H9 (cell line): ENCODE measurements at places on chromosomes 4 and X.

DNA sequence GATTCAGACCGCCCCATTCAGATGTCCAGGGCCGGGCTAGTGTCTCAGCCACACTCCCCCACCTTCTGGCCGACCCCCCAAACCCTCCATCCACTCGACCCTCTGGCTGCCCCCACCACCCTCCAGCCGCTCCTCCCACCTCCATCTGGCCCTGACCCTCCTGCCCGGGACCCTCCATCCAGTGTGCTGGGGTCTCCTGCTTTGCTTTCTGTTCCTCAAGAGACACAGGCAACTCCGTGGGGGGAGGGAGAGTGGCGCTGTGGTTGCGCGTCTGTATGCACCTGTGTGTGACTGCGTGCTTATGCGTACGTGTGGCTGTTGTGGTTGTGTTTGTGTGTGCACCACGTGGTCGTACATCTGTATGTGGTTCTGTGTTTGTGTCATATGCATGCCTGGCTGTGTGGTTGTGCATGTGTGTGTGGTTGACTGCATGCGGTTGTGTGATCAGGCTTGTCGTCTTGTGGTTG lies 33.3 kb downstream of the CPLX1 start:
- no peak for DNase-seq

DNA sequence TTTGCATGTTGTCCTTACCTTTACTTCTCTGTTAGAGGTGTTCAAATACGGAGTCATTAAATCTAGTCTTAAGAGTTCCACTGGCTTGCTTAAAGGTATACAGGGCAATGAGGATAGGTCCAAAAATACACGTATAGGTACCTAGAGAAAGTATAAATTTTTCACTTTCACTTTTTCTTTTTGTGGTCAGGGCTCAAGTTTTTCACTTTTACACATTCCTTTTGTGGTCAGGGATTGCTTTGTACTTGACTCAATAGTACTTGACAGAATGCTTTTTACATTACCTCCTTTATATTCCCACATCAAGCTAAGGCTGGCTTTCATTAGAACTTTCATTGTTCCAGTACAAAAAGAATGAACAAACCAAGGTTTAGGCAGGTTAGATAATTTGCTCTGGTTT lies 21.7 kb downstream of the TMEM184C start:
- no peak for DNase-seq

- DNase-seq, result no peak
Observed at GRCh38 chr4:108111781-108112180, 57.0 kb downstream of the LEF1 start.

DNA sequence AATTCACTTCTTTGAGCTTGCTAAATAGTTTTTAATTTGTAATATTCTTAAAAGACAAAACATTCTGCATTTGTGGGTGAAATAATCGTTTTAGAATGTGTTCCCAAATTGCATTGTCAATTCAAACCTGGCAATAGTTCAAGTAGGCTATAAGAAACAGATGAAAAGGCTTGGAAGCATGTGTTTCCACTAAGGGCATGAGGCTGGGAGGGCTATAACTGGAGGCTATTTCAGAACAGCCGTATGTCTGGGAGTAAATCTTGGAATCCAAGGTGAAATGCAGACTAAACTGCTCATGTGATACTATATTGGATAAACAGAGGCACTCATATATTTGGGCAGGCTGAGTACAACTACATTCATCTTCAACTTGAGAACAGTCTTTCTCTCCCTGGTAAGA lies 117.4 kb upstream of the GRPR start:
- no peak for DNase-seq

DNA sequence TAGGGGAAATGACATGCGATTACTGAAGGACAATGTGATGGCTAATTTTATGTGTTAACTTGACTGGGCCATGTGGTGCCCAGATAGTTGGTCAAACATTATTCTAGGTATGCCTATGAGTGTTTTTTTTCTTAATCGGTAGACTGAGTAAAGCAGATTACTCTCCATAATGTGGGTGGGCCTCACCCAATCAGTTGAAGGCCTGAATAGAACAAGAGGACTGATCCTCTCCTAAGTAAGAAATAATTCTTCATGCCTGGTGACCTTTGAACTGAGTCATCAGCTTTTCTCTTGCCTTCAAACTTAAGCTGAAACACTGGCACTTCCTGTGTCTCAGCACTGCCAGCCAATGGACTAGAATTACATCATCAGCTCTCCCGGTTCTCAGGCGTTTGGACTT lies 164.0 kb upstream of the FGF13 start:
- DNase-seq, result no peak
